ENCODE measurements at places on chromosomes 5 and 9.

- DNase-seq = no peak
These were observed 348.8 kb downstream of the SH3GL2 start for GRCh38 chr9:17927616-17928015.

- DNase-seq = no peak
These were observed 60.9 kb downstream of the ARHGEF28 start for GRCh38 chr5:73686912-73687311.

- DNase-seq = no peak
These were observed 136.0 kb downstream of the SCAMP1 start for GRCh38 chr5:78496373-78496772.

GRCh38 chr5:148972396-148972795 lies 90.5 kb downstream of the SH3TC2 start:
- DNase-seq = no peak

DNA sequence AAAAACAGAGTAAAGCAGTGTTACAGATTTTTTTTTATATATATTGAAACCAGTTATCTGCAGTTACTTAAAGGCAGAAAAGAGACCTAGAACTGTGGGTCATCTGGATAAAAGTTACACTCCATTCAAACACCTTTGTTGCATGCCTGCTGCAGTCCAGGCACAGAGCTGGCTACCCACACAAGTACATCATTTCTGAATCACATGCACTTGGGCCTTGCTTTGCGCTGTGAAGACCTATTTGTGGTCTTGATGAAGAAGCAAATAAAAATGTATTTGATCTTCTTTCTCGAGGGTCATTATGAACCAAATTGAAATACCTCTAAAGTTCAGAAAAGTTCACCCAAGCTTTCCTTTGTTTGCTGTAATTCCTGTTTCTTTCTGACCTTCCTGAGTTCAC lies 503.0 kb upstream of the ZNF608 start:
- no peak for DNase-seq

DNA sequence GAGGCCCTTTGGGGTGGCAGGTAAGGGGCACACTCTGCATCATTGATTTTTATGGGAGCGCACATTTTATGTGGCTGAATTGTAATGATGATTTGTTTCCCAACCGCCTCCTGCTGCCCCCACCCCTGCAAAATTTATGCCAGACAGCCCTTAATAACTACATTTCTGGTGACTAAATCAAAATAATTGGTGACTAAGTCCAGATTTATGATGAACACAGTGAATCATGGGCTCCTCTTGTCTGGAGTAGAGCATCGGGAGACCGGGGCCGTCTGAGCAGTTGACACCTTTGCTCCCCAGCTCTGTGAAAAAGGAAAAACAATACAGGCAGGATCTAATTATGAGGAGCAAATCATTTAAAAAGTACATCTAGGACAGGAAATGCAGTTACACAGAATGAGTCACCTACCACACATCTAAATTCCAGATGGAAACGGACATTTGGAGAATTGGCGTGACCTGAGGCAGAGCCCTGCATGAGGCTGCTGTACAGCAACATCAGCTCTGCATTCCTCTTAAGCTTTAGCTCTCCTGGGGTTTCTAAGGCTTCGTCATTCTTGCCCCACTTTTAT lies 58.9 kb downstream of the DOCK2 start:
- DNase-seq = no peak

DNA sequence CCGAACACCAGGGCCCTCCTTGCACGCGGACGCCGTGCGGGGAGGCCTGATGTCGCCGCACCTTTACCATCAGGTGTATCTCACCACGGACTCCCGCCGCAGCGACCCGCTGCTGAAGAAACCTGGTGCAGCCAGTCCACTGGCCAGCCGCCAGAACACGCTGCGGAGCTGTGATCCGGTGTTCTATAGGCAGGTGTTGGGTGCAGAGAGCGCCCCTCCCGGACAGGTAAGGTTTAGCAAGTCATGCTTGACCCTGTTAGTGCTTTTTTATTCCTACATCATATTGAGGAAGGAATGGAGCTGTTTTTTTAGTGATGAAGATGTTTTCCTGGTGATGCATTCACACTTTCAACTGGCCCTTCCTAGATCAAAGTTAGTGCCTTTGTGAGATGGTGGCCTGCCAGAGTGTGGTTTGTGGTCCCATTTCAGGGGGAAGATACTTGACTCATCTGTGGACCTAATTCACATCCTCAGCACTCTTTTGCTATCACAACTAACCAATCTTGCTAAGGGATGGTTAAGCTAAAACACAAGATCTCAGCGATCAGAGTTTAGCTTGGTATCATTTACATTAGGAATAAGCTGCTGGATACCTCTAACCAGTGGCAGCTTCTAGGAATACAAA lies 2.7 kb downstream of the PCDHGC3 start:
- DNase-seq = no peak

DNA sequence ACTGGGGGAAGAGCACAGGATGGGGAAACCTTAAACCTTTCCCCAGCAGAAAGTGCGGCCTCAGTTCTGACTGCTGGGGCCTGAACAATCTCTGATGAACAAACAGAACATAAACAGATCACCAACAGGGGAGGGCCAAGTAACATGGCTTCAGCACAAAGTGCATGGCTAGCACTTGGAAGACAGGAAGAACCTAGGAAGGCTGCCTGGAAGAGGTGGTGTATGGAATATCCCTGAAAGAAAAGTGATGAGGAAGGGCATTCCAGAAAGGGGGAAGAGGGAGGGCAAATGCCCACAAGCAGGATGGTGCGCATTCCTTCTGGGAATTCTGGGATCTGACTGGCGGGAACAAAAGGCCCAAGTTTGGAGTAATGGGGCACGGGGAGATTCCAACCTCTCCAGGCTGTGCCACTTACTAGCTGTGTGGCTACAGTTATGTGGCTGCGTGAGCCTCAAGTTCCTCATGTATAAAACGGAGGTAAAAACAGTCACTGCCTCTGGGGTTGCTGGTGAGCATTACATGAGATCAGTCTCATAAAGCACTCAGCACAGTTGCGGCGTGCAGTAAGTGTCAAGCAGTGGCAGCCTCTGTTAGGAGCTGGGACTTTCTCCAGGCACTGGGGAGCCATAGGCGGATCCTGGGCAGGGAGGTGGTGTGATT lies 1.6 kb downstream of the PDGFRB start:
- no peak for DNase-seq

- DNase-seq = no peak
These were observed 52.6 kb downstream of the EDIL3 start for GRCh38 chr5:84332106-84332505.

- no peak for DNase-seq
These were observed 19.3 kb downstream of the CDKN2A start for GRCh38 chr9:21974722-21975409.

GRCh38 chr5:142063878-142064331 lies 44.7 kb upstream of the NDFIP1 start:
- DNase-seq = peak; percentile 16

DNA sequence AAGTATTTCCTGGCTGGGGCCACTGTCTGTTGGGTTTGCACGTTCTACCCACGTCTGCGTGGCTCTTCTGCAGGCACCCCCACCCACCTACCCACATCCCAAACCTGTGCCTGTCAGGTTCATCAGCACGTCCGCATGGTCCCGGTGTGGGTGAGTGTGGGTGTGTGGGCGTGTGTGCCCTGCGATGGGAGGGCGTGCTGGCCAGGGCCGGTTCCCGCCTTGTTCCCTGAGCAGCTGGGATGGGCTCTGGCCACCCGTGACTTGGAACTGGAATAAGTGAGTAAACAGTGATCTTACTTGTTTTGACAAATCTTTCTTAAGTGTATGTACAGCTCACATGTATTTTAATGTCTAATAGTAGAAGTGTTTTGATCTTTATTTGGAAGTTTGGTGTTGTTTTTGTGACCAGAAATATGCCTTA lies 20.4 kb downstream of the ERGIC1 start:
- DNase-seq = no peak

DNA sequence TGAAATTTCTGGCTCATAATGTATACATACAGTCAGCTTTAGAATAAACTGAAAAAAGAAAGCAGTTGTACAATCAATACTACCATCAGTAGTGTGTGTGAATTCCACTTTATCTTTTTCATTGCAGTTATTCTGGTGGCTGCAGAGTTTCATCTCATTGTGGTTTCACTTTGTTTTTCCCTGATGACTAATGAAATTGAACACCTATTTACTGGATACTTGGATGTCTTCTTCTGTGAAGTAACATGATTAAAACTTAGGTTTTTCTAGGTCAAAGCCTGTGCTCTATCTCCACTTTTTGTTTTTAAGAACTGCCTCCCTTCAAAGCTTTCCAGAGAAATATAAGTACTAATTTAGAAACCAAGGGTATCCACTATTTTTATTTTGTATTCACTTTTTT lies 174.3 kb downstream of the TRPM3 start:
- DNase-seq = no peak

GRCh38 chr5:179313849-179314521 lies 31.3 kb downstream of the ADAMTS2 start:
- no peak for DNase-seq

DNA sequence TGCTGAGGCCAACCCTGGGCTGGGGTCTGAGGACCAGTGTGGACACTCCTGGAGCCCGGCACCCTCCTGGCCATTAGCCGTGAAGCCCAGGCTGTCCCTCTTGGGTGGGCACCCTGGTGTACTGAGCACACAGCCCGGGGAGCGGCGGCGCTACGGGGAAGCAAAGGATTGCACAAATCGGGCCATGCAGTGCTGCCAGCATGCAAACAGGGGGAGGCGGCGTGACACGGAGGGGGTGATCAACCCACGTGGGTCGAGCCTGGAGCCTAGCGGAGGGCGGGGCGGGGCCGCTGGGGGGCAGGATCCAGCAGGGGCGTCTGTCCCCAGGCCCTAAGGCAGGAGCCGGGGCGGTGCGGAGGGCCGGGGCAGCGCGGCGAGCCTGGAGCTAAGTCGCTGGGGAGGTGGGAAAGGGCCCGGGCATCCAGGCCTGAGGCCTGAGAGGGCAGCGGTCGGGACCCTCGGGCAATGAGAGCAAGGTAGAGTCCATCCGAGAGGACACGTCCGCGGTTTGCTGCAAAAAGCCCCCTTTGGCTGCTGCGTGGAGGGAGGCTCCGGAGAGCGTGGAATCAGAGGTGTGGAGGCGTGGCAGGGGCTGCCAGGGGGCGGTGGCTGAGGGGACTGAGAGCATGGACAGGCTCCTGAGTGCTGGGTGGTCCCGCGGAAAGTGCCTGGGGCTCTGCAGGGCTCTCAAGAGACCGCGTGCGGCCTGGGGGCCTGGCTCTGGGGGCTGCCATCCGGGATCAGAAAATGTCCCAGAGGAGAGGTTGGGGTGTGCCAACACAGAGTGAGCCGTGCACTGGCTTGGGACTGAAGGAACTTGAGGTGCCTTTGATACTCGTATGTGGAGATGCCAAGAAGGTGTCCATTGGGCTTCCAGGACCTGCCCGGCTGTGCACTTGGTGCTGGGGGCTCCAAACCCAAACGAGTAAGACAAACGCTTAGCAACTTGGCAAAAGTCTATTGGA lies 94.2 kb downstream of the BARX1 start:
- DNase-seq = no peak

GRCh38 chr9:110105107-110105506 lies 102.9 kb downstream of the C9orf152 start:
- no peak for DNase-seq

DNA sequence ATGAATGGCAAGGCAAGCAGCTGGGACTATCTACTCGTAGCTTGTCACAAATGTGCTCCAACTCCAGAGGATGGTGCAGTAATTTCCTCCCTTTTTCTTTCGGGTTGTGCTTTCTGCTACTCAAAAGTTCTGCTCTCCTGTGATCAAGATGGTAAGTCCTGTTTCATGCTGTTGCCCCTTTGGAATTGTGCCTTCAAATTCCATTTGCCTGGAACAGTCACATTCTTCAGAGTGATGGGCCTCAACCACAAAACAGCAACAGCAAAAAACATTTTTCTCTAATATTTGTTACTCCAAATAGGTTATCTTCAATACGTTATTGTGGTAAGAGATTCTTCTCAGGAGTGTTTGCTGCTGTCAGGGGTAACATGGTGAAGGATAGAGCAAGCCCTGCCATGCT lies 209.3 kb downstream of the PALM2AKAP2 start:
- DNase-seq = no peak

DNA sequence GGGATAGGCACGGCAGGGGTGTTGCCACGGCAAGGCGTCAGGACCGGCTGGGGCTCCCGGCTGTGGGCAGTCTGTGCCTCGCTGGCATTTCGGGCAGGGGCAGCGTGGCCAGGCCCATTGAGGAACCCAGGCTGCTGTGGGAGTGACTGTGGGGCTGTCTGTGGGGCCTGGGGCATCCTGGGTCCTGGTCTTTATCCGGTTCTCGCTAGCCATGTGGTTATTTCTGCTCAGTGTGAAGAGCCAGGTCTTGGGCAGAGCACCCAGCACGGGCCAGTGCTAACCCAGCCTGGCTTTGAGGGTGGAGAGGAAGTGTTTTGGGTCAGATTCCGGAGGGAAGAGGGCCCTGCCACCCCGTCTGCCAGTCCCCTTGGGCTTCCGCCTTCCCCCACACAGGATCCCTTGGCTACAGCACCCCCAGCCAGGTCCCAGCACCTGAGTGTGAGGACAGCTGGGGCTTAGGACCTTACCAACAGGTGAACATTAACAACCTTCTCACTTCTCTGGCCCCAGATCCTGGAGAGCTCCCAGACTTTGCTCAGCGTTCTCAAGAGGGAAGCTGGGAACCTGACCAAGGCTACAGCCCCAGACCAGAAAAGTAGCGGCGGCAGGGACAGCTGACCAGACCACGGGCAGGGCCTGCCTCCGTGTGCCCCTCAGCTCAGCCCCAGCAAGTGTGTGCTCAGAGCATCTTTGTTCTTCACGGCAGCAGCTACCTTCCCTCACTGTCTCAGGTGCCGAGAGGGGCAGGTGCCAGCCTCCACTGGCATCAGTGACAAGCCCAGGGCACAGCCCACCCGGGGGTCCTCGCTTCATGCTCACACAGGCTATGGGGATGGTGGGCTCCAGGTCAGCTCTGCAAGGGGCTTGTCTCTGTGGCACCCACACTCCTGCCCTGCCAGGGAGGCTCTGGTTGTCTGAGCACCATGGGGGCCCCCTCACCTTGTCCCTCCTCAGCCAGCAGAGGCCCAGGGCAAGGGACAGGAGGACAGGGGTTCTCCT lies 1.1 kb downstream of the SSNA1 start:
- no peak for DNase-seq

GRCh38 chr9:74784506-74784905 lies 103.2 kb downstream of the TRPM6 start:
- no peak for DNase-seq

GRCh38 chr5:75050415-75050814 lies 1.9 kb downstream of the GCNT4 start:
- no peak for DNase-seq

GRCh38 chr9:136312436-136312835 lies 8.5 kb upstream of the CCDC187 start:
- peak; percentile 5 for DNase-seq

DNA sequence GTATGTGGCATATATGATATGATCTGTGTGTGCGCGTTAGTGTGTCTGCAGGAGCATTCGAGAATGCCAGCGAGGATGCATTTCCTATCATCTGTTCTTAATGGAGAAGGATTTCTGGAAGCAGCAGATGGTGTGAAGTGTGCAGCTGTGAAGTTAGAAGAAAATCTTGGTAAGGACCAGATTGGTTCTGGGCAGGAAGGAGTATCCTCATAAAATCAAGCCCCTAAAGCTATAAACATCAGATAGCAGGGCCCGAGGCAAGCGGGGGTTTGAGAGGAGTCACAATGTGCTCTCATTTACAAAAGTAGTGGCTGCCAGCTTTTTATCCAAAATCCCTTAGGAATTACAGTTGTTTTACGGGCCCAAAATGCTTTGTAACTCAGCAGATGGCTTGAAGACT lies 40.0 kb downstream of the DAPK1 start:
- DNase-seq = no peak

GRCh38 chr9:132864691-132865090 lies 13.4 kb downstream of the AK8 start:
- DNase-seq = no peak
